ENCODE measurements at places on chromosomes 3 and 15.

DNA sequence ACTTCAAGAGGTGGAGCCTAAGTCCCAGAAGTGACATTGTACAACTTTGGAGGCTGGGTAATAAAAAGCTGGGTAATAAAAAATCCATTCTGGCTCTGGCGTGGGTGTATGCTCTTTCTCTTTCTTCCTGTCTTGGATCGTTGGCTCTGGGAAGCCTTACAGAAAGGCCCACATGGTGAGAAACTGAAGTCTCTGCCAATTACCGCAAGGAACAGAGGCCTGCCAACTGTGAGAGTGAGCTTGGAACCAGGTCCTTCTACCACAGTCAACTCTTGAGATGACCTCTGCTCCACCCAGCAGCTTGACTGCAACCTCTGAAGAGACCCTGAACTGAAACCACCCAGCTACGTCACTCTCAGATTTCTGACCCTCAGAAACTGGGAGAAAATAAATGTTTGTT is 51.0 kb downstream of the NR2F2 start:
- no peak for DNase-seq

GRCh38 chr3:196072313-196072712 is 9.6 kb downstream of the TFRC start:
- no peak for DNase-seq

DNA sequence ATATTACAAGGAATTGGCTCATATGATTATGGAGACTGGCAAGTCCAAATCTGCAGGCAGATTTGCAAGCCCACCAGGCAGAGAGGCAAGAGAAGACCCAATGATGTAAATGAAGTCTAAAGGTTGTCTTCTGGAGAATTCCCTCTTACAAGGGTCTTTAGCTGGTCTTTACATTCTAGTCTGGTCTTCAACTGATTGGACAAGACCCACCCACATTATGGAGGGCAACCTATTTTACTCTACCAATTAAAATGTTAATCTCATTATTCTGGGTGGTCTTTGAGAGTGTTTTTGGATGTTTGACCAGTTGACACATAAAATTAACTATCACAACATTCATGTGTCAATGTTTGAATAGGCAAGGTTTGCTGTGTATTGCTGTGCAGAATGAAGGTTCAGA is 28.0 kb upstream of the ATP11B start:
- no peak for DNase-seq

DNA sequence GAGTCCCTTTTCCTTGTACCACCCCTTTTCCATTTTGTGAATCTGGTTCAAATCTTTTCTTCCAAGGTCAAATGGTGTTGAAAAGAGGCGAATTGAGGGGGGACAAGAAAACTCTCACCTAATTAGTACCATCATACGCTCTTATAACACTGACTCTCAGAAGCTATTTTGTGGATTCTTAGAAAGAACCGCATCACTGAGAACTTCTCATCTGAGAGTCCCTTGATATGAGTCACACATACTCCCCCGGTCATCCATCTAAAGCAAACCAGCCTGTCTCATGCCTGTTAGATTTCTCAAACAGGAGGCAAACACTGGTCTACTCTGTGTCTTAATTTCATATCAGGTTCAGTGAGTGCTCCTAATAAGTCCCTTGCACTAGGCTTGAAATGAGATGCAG is 76.5 kb upstream of the SPRED1 start:
- DNase-seq = no peak

GRCh38 chr3:1183320-1184048 is 90.7 kb downstream of the CNTN6 start:
- no peak for DNase-seq
